ENCODE measurements at places on chromosomes 16 and 17.

DNA sequence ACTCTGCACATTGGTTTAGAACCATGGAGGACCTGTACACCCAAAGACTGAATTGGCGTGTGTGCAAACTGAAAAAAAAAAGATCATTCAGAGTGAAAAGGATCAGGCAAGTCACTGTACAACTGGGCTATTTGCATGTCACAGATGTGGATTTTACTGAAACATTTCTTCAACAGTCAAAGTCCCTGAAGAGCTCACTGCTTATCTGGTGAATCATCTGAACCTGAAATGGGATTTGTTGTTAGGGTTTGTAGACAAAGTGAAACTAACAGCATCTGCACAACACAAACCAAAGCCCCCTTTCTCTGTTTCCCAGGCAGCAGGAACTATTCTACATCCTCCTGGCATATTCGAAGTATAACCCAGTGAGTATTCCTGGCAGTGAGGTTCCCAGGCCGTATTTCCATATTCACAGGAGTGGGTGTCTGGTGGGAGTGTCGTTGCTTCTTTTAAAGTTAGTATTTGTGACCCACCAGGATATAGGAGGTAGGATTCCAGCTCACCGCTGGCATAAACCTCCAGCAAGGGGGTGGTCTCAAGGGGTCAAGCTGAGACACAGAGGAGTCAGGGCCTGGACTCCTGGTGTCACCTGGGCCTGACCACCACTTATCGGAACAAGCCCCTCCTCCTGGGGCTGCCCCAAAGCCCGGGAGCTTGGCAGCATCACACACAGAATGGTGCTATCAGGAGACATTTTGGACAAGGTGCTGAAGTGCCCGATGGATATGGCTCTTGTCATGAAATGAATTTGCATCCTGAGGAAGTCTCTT, 80.9 kb downstream of the GOSR1 start:
- DNase-seq, result no peak

GRCh38 chr17:72219137-72219823, 98.5 kb downstream of the SOX9 start:
- DNase-seq, result no peak

- no peak for DNase-seq
Observed at GRCh38 chr16:50644729-50645128, 36.4 kb downstream of the SNX20 start.

- no peak for DNase-seq
Observed at GRCh38 chr17:26782153-26782552, 511.8 kb upstream of the WSB1 start.

DNA sequence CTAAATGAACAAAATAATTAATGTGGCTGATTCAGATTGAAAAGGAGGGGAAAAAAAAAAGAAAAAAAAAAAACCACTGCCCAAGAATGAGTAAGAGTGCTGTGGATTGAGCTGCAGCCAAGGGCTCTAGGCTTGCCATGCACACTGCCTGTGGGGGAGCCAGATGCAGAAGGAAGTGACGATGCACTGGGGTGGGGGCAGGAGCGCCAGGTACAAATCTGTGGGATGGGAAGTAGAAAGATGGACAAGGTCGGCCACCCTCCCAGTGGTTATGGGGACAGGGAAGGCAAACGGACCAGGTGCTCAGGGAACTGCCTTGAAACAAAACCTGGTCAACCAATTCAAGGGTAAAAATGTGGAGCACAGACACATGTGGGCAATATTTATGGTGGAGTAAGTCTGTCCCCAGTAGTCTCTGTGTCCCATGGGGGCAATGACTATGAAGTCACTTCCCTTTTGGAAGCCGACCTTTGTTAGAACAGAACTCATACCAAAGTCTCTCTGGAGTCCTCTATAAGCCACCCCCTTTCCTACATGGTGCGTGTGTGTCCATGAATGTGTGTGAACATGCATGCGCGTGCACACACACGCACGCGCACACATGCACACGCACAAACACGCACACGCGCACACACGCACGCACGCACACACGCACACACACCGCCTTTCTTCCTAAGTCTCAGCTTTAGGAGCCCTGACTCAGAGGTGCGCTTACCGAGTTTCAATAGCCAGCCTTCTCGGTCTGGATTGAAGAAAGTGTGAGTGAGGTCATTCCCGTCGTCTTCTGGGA, 84.3 kb downstream of the CYTH1 start:
- DNase-seq, result no peak

DNA sequence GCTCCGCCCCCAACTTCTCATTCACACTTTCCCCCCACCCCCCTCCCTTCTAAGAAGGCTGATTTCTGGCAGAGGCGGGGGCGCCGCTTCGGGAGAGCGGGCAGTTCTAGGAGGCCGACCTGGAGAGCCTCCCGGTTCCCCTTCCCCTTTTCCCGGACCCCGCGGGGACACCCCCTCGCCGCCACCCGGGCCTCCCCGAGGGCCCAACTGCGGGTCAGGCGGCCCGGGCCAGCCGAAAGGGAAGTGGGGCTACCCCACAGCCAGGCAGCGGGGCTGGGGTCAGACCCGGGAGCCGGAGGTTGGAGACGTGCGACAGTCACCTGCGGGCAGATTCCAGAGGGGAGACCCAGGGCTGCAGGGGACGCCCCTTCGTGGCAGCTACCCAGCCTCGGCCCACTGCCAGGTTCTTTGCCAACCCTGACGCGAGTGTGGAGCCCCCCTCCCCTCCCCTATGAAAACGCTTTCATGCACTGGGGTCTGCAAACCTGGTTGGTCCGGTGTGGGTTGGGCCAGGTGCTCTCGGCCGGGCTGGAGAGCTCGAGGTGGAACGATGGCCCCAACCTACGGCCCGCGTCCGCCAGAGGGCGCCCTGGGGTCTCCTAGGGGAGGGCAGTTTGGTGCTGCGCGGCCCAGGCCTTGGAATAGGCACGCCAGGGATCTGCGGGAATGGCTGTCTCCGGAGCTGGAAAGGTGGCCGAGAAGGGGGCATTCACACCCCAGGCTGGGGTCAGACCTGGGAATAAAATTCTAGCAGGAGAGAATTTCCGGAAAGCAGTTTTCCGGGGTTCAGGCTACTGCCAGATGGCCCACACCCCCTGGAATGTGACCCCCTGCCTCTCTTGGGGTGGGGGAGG, 721 bp upstream of the SOCS3 start:
- peak; percentile 71 for DNase-seq

DNA sequence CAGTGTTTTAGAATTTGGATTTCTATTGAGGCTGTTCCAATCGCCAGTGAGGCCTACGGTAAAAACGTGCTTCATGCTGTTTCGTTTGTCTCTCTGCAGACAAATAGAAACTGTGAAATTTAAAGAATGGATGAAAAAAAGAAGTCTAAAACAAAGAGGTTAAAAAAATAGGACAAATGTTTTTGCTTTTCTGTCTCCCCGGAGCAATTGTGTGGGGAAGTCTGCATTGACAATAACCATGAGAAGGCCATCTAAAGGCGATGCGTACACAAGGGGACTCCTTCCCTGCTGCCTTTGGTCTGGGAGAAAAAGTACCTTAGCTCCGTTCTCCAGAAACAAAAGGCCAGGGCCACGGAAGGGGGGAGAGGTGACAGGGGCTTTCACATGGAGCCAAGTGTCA, 4.6 kb upstream of the ZFHX3 start:
- no peak for DNase-seq

DNA sequence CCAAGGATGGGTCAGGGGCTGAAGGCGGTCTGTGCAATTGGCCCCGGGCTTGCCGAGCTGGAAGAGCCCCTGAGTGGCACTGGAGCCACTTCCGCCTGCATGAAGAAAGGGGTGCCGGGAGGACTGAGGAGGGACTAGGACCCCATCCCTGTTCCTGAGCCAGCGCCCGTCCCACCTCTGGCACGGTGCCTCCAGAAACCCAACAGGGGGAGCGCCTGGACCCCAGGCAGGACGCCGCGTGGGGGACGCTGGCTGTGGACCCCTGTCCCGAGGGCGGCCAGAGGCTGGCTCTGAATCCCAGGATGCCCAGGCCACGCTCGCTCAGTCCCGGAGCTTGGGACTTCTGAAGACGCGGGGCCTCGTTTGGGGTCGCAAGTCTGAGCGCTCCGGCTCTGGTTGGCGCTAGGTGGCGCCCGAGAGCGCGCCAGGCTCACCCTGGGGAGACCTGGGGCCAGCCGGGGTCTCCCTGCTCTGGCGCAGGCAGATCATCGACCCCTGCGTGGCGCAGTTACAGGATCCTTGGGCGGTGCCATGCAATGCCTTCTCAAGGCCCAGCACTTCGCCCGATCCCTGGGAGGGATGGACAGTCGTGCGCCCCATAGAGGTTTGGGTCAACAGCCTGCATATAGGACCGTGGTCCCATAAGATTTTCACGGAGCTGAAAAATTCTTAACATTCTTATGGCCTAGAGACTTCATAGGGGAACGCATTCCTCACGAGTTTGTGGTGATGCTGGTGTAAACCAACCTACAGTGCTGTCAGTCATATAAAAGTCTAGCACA, 58.5 kb upstream of the CREBBP start:
- DNase-seq, result peak; percentile 23

GRCh38 chr16:48479329-48479728, 94.1 kb upstream of the SIAH1 start:
- DNase-seq, result no peak

GRCh38 chr16:69424935-69425784, 741 bp downstream of the CYB5B start:
- no peak for DNase-seq

DNA sequence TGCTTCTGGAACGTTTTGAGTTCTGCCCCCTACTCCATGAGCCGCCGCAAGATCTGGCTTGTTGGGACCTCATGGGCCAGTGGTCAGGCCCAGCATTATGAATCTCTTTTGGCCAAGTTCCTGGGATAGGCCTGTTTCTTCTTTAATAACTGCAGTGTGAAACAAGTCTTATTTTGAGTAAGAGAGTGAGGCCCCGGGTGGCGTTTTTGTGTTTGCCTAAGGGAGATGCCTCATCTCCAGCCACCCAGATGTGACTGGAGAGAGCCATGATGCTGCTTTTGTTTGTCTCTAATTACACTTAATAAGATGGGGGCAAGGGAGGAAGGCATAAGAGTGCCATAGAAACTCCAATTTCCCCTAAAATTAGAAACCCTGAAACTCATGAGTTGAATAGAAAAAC, 39.8 kb downstream of the KSR1 start:
- no peak for DNase-seq

GRCh38 chr17:43434902-43435319, 36.1 kb downstream of the ARL4D start:
- no peak for DNase-seq

- no peak for DNase-seq
Observed at GRCh38 chr17:64160378-64160777, 30.4 kb upstream of the ERN1 start.

DNA sequence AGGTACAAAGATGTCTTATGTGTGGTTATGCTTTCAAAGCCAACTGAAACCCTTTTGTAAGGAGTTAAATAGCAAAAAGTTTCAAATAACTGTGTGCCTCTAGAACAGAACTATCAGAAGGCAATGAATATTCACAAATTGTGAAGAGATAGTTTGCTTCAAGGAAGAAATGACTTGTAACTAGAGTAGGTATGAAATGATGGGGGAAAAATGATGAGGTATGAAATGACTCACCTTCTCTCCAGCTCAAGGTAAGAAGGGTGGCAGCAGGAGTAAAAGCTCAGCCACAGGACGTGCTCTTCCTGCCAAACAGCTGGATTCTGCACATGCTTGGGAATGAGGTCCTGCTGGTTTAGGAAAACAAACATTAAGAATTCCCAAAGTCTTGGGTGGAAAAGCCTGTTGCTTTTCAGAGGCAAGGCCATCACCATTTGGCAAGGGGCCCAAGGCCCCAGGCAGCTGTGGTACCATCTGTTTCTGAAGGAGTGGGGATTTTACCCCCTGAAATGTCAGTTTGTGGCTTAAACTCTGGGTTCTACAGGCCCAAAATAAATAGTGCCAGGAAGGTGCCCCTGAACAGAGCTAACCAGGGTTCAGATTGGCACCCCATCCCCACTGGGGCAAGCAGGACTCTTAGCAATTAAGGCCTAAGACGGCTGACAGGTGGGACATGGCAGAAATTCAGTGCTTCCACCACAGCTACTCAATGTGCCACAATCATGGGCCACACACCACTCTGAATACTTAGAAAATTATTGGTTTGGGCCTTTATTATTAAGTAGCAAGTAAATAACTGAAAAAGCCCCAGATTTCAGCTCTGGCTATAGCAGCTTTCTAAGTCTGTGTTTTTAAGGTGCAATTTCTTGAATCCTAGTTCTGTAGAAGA, 13.3 kb downstream of the HERPUD1 start:
- no peak for DNase-seq

- no peak for DNase-seq
Observed at GRCh38 chr16:23901178-23902033, 65.6 kb downstream of the PRKCB start.

DNA sequence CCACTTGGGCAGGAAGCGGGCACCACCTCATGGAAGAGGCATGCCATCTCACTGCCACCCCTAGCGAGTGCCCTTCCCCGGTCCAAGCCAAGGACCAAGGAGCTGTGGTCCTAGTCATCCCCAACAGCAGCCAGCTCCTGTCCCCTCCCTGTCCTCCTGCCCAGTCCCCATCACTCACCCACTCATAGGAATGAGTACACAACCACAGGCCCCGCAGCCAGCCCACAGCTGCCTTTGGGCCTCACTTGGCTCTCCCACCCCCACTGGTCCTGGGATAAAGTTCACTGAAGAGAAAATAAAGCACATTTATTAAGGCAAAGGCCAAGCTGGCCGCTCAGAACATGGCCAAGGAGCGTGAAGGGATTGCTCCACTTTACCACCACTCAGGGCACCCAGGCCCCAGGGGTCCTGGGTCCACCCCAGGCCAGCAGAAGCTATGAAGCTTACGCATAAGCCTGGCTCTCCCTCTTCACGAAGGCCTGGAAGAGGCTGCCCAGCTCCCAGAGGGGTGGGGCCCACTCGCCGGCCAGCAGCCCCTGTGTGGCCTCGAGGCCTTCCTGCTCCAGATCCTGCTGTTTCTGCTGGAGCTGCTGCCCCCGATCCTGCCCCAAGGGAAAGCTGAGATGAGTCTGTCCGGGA, 3.6 kb downstream of the SCRN2 start:
- DNase-seq, result no peak

GRCh38 chr16:4182581-4183236, 59.2 kb downstream of the SRL start:
- no peak for DNase-seq

DNA sequence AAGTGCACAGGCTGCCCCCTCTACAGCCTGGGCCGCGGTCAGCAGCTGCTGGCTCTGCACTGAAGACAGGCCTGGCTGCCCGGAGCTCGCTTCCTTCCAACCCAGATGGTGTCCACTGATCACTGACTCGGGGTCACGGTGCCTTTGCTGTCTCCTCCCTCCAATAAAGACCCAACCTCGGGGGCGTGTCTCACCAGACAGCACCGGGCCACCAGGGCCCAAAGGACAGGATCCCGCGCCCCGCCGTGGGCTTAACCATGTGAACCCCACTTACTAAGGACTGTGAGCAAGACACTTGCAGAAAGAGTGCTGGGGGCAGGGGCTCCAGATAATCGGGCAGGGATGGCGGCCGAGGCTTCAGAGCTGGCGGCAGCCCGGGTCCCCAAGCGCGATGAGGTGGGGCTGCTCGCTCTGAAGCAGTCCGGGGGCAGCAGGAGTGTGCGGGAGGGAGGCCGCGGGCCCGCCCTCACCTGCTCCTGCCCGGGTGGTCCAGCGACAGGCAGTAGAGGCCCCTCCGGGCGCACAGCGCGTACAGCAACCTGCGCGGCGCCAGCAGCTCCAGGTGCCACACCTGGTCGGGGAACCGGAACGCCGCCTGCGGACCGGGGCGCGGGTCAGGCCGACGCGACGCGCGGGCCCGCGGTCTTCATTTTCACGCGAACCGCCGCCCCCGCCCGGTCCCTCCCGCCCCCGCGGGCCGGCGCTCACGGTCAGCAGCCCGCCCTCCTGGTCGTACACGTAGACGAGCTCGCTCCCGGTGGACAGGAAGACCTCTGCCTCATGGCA, 502 bp downstream of the FAAP100 start:
- DNase-seq, result no peak

Measured in NCI-H1048 (cell line).